ENCODE measurements at places on chromosomes 5 and 9. TPM values are rescaled to one million over a fixed set of nuclear protein-coding genes. Genes with fewer than 3 reads are reported as not detected.

PCDHA1 gene
- total RNA-seq, result 0.04 TPM

PTPDC1 gene
- total RNA-seq, result 7.2 TPM

MRPL22 gene
- total RNA-seq, result 28.7 TPM

STKLD1 gene
- 0.48 TPM for total RNA-seq

All from hepatocyte (in vitro differentiated cells).